Progenitor cell of endocrine pancreas (in vitro differentiated cells): ENCODE measurements at places on chromosomes 2 and 18. TPM values are rescaled to one million over a fixed set of nuclear protein-coding genes. Genes with fewer than 3 reads are reported as not detected.

Gene PKP4
- 62.9 and 75.3 TPM in 2 replicates for total RNA-seq

Gene KLF11
- total RNA-seq, result 3.5 and 4.6 TPM in 2 replicates

Gene SOX11
- 146 and 154 TPM in 2 replicates for total RNA-seq

GRCh38 chr2:217247476-217247875 is 387.6 kb upstream of the TNP1 start:
- no peak for DNase-seq
- H3K27me3 ChIP-seq, result no peaks in the 10 kb centered on the region
- H3K36me3 ChIP-seq, result peaks cover 1% of the 10 kb centered on the region
- H3K4me1 ChIP-seq, result peaks cover 9% of the 10 kb centered on the region
- no peak overlapping the region for H3K4me3 ChIP-seq

- H3K27ac ChIP-seq, result peak overlapping the region; percentile 43
- H3K4me1 ChIP-seq, result peaks cover 30% of the 10 kb centered on the region
Observed at GRCh38 chr2:191321861-191322662, 76.9 kb downstream of the MYO1B start.

GRCh38 chr2:127086990-127087790 is 19.8 kb downstream of the BIN1 start:
- DNase-seq, result no peak
- no peaks in the 10 kb centered on the region for H3K27me3 ChIP-seq
- peaks cover 3% of the 10 kb centered on the region for H3K36me3 ChIP-seq
- peak overlapping the region; percentile 79 for H3K27ac ChIP-seq
- H3K4me3 ChIP-seq, result no peak overlapping the region
- peaks cover 33% of the 10 kb centered on the region for H3K4me1 ChIP-seq

- no peaks in the 10 kb centered on the region for H3K36me3 ChIP-seq
- peaks cover 12% of the 10 kb centered on the region for H3K27me3 ChIP-seq
- no peak overlapping the region for H3K4me3 ChIP-seq
- peaks cover 3% of the 10 kb centered on the region for H3K4me1 ChIP-seq
- H3K27ac ChIP-seq, result no peak overlapping the region
Observed at GRCh38 chr2:44051593-44052347, 56.0 kb upstream of the LRPPRC start.

Gene REG1B
- total RNA-seq, result not detected in 2 replicates

Gene NEU2
- not detected in 2 replicates for total RNA-seq

DNA sequence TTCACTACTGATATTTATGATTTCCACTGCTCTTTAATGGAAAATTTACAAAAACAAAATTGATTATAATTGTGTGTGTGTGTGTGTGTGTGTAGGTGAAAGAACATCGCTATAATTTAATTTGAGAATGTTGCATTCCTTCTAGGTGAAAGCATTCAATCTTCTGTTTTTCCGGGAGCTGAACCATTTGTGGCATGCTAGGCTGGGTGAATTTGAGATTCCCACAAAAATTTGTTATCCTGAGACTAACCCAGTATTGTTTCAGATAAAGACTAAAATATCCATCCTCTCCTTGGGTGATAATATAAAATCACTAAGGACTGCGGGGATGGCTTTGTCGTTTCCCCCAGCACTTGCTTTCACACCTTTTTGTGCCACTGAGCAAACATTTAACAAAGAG is 911.2 kb upstream of the PIK3C3 start:
- DNase-seq, result no peak
- no peak overlapping the region for H3K27ac ChIP-seq
- H3K4me3 ChIP-seq, result no peak overlapping the region
- H3K36me3 ChIP-seq, result no peaks in the 10 kb centered on the region
- no peaks in the 10 kb centered on the region for H3K4me1 ChIP-seq

Gene TBR1
- total RNA-seq, result not detected in 2 replicates

GRCh38 chr2:74037379-74037860 is 52.7 kb downstream of the TET3 start:
- peaks cover 5% of the 10 kb centered on the region for H3K36me3 ChIP-seq
- no peak overlapping the region for H3K27ac ChIP-seq
- no peaks in the 10 kb centered on the region for H3K27me3 ChIP-seq
- no peak for DNase-seq

Gene GPR75
- total RNA-seq, result 3.9 and 4.4 TPM in 2 replicates

Gene PLA2R1
- total RNA-seq, result 1.3 and 1.7 TPM in 2 replicates

Gene KIAA2012
- not detected in 2 replicates for total RNA-seq

Gene IL37
- not detected in 2 replicates for total RNA-seq
